ENCODE measurements at places on chromosomes 2 and 18. TPM values are rescaled to one million over a fixed set of nuclear protein-coding genes. Genes with fewer than 3 reads are reported as not detected.
A peak's percentile ranks its signal among the peaks of the same experiment; 100 is the strongest.

DNA sequence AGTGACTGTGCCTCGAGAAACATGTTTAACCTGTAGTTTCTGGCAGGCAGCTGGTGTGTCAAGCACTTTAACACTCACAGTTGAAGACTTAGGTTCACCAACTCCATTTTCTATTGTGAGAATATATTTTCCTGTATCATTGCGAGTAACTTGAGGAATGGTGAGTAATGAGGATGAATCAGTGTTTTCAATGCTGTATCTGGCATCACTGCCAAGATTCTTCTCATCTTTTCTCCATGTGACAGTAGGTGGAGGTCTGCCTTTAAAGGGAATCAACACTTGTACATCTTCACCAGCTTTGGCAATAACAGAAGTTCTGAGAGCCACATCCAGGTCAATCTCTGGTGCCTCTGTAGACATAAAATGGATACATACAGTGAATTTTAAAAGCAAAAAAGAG is 72.8 kb downstream of the PLEKHA3 start:
- no peak for DNase-seq

INHA gene
- not detected for total RNA-seq

GRCh38 chr2:166958986-166959481 is 70.8 kb downstream of the XIRP2 start:
- no peak for DNase-seq

DNA sequence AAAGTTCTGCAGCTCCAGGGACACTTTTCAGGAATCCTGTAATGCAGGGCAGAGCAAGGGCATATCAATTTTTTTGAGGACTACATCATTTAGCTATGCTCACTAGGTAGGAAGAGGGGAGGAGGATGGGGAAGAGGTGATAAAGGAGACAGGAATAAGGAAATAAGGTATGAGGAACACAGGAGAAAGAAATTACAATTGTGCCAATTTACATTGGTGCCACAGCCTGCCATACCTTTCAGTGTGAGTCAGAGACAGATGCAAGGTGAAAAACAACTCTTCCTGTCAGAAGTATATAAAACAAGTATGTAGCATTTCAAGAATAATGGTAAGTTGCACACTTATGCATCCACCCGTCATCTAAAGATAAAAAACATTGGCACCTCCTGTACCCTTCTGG is 5.4 kb upstream of the MRPS9 start:
- DNase-seq: no peak

- DNase-seq: peak; percentile 8
These were observed 8.9 kb downstream of the RAB31 start for GRCh38 chr18:9716780-9717563.

DNA sequence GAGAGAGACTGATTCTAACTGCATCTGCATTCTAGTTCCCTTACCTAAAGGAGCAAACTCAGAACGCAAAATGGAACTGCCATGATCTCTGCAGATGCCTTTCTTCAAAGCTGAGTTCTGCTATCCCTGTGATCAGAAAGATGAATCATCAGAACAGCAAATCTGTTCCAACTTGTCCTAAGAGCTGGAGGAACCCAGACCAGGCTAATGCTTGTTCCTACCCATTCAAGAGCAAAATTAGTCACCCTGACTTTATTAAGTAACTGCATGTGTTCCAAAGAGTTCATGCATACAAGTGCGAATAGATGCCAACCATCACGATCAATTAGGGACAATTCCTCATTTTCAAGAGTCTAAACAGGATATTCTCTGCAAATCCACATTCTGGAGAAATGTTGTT is 46.5 kb downstream of the MBP start:
- no peak for DNase-seq

TUBA4A gene
- 51.2 TPM for total RNA-seq

GRCh38 chr2:163132850-163133249 is 294.3 kb upstream of the KCNH7 start:
- no peak for DNase-seq

DNA sequence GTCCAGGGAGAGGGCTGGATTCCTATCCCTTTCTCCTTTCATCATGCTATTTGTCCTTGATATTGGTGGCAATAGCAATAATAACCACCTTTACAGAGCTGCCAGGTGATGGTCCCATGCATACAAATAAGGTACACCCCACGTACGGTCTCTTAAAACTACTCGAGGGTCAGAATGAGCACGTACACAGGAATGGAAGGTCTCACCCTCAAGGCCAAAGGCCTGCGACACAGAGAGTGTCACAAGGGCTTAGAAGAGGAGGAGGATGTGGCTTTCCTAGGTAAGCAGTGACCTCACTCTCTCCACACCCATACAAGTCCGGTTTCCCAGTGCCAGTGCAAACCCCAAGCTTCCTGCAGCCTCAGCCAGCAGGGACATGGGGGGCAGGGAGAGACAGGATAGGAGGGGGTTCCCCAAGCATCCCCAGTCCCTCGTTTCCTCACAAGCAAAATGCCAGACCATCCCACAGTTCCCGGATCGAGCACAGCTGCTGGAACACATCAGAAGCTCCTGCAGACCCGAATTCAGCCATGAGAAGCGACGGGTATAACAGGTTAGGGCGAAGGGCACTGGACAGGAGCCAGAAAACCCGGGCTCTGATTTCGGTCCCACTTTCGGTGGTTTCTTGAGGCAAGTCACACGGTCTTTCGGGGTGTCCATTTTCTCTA is 49.2 kb downstream of the PLB1 start:
- DNase-seq: no peak

DNA sequence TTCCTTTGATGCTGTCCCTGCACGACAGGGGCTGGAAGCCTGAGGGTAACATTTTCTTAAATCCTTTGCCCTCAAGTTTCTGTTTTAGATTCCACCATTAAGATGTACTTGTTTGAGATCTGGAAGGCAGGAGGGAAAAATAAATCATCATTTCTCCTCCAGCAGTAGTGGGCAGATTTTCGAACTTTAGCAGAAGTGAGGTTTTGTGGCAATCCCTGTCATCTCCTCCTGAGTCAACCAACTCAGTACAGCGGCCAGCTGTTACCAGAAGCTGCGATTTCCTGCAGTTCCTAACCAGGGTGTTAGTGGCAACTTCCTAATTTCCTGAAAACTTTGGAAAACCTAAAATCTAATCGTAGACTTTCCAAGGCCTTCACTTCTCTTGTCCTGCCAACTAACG is 517.2 kb upstream of the ACVR2A start:
- DNase-seq: no peak

RBKS gene
- total RNA-seq: 3.1 TPM

- peak; percentile 90 for DNase-seq
These were observed 54.1 kb downstream of the TAF1B start for GRCh38 chr2:9897331-9897737.

DNA sequence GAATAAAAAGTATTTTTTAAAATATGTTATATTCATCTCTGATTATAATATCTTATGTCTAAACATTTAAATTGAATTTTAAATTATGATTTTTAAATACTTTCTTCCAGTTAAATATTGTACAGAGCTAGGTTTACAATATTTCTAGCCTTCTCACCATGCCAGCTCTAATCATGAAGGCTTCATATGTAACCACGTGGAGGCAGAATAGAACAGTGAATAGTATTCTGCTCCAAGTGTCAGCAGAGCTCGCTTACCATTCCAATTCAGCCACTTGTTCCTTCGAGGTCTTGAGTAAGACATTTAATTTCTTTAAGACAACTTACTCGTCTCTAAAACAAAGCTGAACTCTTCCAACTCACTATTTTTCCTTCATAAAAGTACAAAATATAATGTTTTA is 871.8 kb downstream of the SUCLG1 start:
- no peak for DNase-seq

DNA sequence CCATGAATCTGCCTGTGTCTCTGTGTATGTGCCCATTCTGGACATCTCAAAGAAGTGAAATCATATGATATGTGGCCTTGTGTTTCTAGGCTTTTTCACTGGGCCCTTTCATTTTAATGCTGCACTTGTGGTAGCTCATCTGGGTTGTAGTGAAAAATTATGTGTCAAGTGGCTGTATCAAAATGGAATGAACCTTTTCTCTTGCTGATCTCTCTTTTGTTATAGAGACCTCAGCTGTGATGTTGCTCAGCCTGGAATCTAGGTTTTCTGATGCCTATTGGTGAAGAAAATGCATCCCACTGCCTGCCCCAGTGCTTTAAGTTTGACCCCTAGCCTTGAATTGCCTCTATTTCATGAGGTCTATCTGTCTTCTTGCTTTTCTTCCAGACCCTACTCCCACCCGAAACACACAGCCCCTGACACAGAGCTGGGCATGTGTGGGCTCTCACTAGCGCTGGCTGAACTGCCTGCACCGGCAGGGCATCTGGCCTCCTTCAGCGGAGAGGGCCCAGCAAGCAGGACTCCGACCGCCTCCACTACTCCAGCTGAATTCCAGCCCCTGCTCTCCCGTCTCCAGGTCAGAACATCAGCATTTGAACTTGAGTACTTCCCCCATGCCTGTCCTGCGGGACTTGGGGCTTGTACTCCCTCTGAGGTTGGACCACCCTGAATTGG is 175.8 kb upstream of the MSH6 start:
- DNase-seq: no peak

PCARE gene
- total RNA-seq: under 0.01 TPM

DNA sequence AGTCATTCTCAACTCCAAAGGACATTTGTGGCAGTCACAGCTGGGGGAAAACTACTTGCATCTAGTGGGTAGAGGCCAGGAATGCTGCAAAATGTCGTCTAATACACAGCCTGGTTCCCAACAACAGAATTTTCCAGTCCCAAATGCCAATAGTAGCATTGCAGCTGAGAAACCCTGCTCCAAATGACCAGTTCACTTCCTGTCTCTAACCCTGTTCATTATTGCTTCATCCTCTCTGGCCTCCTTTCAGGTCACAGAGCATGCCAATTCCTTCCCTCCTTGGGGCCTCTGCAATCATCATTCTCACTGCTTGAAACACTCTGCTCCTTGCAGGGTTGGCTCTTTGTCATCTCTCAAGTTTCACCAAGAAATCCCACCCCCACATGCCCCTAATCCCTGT is 139.1 kb downstream of the IRS1 start:
- DNase-seq: peak; percentile 85

DNA sequence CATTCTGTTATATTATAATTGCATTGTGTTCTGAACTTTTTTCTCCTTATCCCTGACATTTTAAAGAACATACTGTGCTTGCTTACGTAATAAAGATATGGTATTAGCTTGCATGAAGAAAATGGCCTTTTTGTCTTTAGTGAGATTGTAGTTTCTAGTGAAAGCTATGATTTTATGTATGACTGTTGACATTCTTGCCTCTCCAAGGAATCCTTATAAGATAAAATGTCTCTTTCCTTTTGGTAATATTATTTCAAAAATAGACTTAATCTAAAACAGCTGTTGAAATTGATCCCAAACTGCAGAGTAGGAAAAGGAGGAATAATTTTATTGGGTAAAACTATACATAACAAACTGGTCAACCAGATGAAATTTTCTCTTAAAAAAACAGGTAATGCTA is 40.8 kb upstream of the CCDC102B start:
- no peak for DNase-seq

- DNase-seq: no peak
These were observed 23.5 kb downstream of the LMAN2L start for GRCh38 chr2:96716388-96716787.

DNA sequence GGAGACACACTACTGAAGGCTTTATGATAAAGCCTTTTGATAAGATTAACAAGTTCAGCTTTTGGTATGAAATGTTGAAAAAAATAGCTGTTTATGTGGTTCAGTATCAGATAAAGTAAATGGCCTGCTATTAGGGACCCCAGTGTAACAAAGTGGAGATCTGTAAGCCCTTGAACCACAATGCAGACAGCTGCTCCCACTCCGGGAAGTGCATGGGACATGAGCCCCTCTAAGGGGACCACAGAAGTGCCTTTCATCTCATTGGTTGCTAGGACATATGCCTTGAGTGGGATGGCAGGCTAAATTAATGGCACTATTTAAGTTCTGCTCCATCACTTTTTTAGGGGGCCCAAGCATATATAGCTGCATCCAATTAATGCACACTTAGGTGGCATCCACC is 167.6 kb upstream of the SOX11 start:
- DNase-seq: no peak

GRCh38 chr2:61255580-61256437 is 93.8 kb downstream of the C2orf74 start:
- no peak for DNase-seq

METAP1D gene
- 7.8 TPM for total RNA-seq

GRCh38 chr2:173571887-173572680 is 217.4 kb downstream of the CDCA7 start:
- no peak for DNase-seq

DNA sequence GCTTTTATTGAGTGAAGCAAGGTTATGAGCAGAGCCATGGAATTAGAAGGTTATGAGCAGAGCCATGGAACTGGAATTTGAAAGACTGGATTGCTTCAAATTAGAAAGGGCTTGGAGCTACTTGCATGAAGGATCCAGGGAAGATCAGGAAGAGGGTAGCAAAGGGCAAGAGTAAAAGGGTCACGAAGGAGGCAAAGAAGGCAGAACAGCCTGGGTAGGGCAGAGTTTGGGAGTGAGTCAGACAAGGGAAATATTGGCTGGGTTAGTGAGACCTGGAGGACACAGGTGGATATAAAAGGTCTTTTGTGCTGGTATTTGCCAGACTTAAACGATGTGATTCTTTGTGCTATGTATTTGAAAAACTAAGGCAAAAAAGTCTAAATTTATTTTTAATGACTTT is 65.0 kb downstream of the SEMA4F start:
- no peak for DNase-seq

- DNase-seq: no peak
These were observed 2.3 kb downstream of the ZNF513 start for GRCh38 chr2:27378096-27378808.

DNA sequence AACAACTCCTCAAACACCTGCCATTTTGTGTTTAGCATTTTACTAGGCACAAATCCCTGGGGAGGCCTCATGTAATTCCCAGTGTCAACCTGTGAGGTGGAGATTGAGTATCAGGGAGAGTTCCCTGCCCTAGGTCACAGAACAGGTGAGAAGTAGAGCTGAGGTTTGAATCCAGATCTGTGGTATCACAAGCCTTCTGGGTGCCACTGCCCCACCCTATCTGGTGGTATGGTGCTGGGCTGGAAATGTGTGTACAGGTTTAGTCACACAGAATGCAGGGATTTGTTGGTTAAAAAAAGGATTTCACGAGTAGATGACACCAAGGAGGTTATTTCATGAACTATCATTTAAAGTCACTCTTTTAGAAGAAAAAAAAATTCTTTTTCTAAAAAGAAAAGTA is 35.7 kb upstream of the PKDCC start:
- DNase-seq: no peak

GPR75 gene
- total RNA-seq: 3.6 TPM

MAPRE3 gene
- total RNA-seq: 7.8 TPM

GRCh38 chr18:36155851-36156757 is 26.4 kb downstream of the ELP2 start:
- no peak for DNase-seq

ITPRIPL1 gene
- 0.36 TPM for total RNA-seq

CHRND gene
- total RNA-seq: not detected
